Activated CD8-positive, alpha-beta memory T cell treated with anti-CD3 and anti-CD28 coated beads for 4 hours (primary cell): ENCODE measurements at places on chromosomes 7 and 10.

GRCh38 chr7:26413007-26413691 is 121.5 kb downstream of the SNX10 start:
- DNase-seq = no peak

GRCh38 chr7:143367972-143368371 is 5.5 kb upstream of the FAM131B start:
- DNase-seq = no peak

- DNase-seq = no peak
These were observed 478.1 kb downstream of the PTPRN2 start for GRCh38 chr7:158109364-158110033.

GRCh38 chr7:116356333-116356965 is 143.1 kb upstream of the CAV2 start:
- DNase-seq = no peak

- DNase-seq = no peak
These were observed 462.5 kb downstream of the TNS3 start for GRCh38 chr7:47119261-47119865.

- no peak for DNase-seq
These were observed 9.3 kb downstream of the CLCN1 start for GRCh38 chr7:143325240-143325639.

DNA sequence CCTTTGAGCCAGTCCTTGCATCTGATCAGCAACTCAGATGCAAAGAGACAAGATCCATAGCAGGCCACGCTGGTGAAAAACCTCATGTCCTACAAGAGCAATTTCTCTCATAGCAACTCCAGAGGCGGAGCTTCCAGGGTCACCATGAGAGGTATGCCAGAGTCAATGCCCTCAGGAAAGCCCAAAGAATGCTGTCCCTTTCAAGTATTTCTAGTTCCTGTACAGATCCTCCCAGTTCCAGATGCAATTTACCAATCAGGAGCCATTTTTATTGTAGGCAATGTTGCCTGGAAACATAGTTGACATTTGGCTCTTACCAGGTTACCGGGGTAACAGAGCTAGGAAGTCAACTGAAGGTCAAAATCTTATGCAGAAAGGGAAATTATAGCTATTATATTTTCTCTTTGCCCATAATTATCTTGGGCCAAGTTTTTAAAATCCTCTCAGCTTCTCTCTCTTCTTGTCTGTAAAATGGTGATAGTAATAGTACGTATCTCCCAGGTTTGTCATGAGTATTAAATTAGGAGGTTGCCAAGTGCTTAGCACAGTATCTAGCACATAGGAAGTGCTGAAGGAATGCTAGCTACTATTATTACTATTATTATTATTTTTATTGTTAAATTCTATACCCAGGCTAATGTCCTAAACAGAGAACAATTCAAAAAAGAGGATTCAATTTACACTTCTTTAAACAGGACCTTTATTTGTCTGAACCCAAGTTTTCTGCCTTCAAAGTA is 46.3 kb upstream of the TM9SF3 start:
- DNase-seq = no peak

DNA sequence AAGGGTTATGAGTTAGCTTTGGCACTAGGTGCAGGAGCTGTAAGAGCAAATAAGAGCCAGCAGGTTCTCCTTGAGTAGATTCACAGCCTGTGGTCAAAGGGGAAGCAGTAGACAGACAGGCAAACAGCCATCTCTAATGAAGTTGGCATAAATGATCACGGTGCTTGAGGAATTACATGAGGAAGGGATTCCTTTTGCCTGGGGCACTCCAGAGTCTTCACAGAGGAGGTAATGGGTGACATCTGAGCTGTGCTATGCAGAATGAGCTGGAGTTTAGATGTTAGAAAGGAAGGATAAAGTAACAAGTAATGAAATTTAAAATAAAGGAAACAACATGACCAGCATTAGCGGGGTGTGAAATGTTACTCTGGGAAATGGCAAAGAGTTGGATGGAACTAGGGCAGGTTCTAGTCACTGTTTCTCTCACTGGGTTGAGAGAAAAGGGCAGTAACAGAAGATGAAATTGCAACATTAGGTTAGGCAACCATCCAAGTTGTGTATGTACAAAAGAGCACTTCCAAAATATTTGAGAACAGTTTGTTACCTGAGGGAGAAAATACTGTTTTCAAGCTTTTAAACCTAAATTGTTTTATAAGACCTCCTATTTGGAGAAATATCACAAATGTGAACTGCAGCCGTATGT is 613.8 kb downstream of the PHTF2 start:
- no peak for DNase-seq

DNA sequence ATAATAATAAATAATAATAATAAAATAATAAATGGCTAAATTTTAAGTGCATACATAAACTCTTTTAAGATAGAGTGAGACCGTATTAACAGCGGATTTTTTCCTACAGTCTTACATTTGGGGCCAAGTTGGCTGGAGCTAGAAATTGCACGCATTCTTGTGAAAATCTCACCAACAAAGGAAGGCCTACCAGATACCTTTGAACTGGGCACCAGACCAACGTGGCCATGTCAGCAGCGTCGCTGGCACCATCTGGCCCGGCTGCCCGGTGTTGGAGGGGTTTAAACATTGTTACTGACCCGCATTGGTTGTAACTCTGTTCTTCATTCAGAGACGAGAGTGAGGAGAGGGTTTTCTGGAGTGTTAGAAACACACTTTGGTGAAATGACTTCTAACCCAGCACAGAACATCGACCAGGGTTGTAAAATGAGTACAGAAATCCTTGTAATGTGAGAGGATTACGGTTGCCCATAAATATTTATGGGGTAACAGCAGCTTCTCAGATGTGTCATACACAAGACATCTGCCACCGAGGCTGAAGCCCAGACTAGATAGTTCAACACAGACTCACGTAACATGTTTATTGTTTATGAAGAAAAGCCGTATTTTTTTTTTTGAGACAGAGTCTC is 34.6 kb upstream of the UNCX start:
- no peak for DNase-seq

DNA sequence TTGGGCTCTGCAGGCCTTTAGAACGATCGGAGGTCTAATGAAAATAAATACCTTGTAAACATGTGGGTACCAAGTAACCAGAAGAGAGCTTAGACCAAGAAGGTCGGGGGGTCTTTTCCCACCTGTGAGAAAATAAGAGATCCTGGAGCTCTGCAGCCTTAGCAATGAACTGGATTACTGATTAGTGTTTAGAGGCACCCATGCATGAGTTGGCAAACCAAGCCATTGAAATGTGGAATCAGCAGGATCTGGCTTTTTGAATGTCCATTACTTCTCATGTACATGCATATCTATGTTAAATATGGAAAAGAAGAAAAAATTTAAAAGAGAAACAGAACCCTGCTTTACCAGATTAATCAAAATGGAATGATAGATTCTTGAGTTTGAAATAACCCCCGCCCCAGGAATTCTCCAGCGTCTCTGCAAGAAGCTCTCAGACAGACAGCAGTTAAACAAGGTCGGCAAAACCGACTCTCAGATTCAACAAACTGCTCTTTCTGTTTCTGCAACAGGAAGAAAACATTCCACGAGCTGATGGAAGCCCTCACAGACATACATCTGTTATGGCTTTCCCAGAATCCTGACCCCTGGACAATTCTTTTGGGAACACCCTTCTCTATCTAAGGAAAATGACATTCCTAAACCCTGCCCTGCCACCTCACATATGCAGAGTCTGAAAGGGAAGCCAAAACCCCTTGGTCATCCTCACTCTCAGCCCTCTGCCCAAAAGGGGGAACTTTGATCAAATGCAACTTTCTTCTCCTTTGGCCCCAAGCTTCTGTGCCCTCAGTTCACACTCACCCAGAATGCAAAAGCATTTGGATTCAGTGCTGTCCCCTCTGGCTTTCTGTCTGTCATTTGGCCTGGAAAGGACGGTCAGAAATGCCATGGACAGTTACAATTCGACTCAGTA is 78.7 kb upstream of the EN2 start:
- no peak for DNase-seq

DNA sequence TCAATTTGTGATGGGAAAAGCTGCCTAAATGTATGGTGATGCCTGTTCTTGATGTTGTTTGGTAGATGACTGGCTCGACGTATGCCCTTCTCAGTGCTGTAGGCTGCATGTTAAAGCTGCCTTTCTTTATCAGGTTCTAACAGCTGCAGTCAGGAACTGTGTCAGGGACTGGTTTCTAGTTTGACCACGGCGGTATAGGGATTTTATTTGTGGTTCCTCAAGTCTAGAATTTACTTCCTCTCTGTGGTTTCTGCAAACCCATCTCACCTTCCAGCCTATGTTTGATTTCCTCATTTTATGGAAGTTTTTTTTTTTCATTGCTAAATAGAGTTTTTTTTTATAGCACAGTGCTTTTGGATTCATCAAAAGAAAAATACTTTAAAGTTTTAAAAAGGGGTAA is 26.5 kb downstream of the LMTK2 start:
- no peak for DNase-seq

DNA sequence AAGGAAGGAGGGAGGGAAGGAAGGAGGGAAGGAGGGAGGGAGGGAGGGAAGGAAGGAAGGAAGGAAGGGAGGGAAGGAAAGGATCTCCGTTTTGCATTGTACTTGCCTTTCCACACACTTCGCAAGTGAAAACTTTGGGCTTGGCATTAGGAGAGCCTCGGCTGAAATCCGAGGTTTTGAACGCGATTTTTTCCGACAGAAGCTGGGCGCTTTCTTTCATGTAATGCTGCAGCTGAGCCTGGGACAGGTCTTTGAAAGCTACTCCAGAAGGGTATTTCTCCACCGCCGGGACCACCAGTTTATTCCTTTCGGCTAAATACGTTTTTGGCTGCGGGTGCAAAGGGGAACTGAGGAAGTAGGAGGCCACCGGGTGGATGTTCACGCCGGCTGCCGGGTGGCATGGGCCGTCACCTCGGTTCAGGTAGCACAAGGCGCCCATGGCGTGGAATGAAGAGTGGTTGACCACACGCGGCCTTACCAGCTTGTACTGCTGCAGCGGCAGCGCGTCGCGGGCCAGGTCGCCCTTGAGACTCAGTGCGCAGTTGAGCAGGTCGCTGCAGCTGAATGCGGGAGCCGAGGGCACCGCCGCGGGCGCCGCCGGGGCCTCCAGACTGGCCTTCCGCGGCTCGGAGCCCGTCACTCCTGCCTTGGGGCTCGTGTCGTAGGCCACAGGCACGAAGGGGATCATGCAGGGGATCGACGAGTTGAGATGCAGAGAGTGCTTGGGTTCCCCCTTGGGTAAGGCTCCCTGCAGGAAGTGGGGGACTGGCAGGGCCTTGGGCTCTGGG is 825 bp downstream of the FEZF1 start:
- DNase-seq = no peak

GRCh38 chr7:104272767-104273384 is 55.5 kb upstream of the LHFPL3 start:
- DNase-seq = no peak
